NCI-H2081 treated with DMSO at 0.1 percent for 48 hours (cell line): ENCODE measurements at places on chromosomes 4 and X.

DNA sequence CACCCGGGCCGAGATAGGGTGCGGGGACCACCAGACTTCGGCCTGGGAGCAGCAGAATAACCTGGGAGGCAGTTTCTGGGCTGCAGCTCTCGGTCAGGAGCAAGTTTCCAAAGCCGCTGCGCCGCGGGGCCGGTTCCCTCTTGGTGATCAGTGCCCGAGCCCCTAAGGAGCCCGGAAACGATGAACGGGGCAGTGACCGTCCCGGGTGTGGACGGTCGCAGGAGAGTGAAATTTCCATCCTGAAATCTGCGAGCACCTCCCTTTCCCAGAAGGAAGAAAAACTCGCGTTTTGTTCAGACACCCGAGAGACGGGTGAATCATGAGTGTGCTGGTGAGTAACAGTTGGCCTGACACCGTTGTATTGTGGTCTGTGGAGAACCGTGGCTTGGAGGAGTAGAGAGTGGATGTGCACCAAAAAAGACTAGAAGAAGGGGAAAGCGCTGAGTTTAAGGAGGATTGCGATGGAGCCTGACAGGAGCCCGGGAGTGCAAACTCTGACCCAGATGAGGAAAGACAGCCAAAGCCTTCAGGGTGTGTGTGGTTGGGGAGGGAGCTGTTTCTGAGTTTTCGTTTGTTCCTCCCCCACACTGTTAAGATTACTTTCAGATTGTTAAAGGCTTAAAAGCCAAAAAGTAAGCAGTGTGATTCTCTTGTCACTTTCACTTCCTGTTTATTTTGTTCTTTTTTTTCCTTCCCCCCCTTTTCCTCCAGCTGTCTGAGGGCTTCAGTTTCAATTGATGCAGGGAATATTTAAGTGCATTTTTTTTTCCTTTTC, 828 bp downstream of the MCUB start:
- DNase-seq: no peak

DNA sequence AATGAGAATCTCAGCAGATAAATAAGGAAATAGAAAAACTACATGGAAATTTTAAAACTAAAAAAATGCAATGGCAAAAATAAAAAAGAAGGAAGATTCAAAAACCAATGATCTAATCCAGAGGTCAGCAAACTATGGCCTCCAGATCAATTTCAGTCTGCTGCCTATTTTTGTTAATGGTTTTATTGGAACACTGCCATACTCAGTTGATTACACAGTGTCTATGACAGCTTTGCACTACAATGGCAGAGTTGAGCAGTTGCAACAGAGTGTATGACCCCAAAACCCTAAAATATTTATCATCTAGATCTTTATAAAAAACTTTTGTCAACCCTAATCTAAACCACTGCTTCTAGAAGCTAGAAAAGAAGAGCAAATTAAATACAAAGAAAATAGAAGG, 170.3 kb downstream of the RAB28 start:
- DNase-seq: no peak

GRCh38 chrX:130788786-130789581, 114.0 kb downstream of the ENOX2 start:
- DNase-seq: no peak

GRCh38 chr4:86432559-86433134, 72.8 kb upstream of the MAPK10 start:
- DNase-seq: no peak

DNA sequence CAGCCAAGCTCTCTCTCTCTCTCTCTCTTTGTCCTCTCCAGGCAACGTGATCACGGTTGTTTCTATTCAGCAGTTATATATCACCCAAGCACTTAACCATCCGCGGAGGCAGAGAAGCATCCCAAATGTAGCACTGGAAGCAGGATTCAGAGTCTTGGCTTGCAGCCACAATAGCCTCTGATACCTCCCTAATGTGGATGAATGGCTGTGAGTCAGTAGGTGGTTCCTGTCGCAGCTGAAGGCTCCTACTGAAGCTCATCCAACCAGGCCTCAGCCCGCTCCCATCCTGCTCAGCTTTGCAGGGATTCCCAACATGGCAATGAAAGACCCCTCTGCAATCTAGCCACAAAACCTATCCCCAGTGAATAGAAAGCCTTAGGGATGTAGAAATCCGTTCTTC, 5.1 kb downstream of the HS6ST2 start:
- DNase-seq: no peak
